ENCODE measurements at places on chromosomes 1 and 21. TPM values are rescaled to one million over a fixed set of nuclear protein-coding genes. Genes with fewer than 3 reads are reported as not detected.

ZNF669 gene
- total RNA-seq = 3.2 TPM

LRRC38 gene
- total RNA-seq = not detected

FAAH gene
- total RNA-seq = 21.9 TPM

FCMR gene
- 5.4 TPM for total RNA-seq

TP53BP2 gene
- 63.1 TPM for total RNA-seq

ICOSLG gene
- 2.3 TPM for total RNA-seq

UTP25 gene
- total RNA-seq = 5.7 TPM

UBE2U gene
- total RNA-seq = not detected

DNA sequence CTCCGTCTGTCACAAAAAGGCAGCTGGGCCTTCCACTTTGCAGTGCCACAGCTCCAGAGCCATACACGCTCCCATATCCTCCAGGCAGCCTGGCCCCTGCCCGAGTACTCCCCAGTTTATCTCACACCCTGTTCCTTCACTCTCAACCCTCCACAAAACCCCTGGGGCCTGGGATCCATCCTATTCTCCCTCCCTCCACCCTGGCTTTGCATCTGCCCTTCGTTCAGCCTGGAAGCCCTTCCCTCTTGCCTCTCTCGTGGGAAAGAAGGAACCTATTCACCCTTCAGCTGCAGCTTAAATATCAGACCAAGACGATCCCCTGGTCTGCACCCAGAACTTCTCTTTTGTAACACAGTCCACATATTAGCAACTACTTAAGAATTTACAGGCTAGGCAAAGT lies 56.7 kb downstream of the CAMK2N1 start:
- DNase-seq = no peak
- H3K4me1 ChIP-seq = no peaks in the 10 kb centered on the region
- H3K36me3 ChIP-seq = no peaks in the 10 kb centered on the region
- H3K27ac ChIP-seq = no peak overlapping the region
- peaks cover 6% of the 10 kb centered on the region for H3K27me3 ChIP-seq

DNA sequence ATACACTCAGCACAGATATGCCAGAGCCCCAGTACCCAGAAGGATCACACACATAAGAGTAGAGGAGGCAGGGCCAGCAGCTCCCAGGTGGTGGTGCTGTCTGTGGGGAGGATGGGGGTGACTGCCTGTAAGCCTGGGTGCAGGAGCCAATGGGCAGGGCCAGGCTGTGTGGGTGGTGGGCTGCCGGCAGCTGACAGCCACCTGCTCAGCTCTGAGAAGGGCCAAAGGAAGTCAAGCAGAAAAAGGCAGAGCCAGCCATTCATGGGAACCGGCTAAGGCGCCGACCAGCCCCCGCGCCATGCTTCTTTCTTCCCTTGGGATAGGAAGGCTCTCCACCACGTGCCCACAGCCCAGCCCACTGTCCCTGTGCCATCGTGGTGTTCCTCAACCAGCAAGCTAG lies 14.1 kb downstream of the PIK3C2B start:
- H3K36me3 ChIP-seq = no peaks in the 10 kb centered on the region
- H3K27ac ChIP-seq = peak overlapping the region; percentile 46
- H3K4me1 ChIP-seq = peaks cover 71% of the 10 kb centered on the region
- DNase-seq = no peak
- no peak overlapping the region for H3K4me3 ChIP-seq

- H3K36me3 ChIP-seq = no peaks in the 10 kb centered on the region
- peak overlapping the region; percentile 16 for H3K27ac ChIP-seq
- no peak overlapping the region for H3K4me3 ChIP-seq
- peaks cover 8% of the 10 kb centered on the region for H3K4me1 ChIP-seq
- H3K27me3 ChIP-seq = no peaks in the 10 kb centered on the region
These were observed 109.2 kb downstream of the TTLL7 start for GRCh38 chr1:83889707-83890106.

GRCh38 chr21:42447182-42447581 lies 43.5 kb downstream of the UBASH3A start:
- H3K27ac ChIP-seq = no peak overlapping the region
- H3K36me3 ChIP-seq = no peaks in the 10 kb centered on the region
- no peaks in the 10 kb centered on the region for H3K4me1 ChIP-seq
- H3K4me3 ChIP-seq = no peak overlapping the region
- DNase-seq = no peak

- H3K27ac ChIP-seq = no peak overlapping the region
- no peak overlapping the region for H3K4me3 ChIP-seq
- H3K4me1 ChIP-seq = no peaks in the 10 kb centered on the region
- no peaks in the 10 kb centered on the region for H3K36me3 ChIP-seq
These were observed 49.0 kb upstream of the ASB17 start for GRCh38 chr1:75980972-75981897.

- H3K27me3 ChIP-seq = no peaks in the 10 kb centered on the region
- no peak for DNase-seq
- no peaks in the 10 kb centered on the region for H3K36me3 ChIP-seq
- H3K4me3 ChIP-seq = no peak overlapping the region
These were observed 55.2 kb downstream of the IRF2BP2 start for GRCh38 chr1:234554698-234555311.

DNA sequence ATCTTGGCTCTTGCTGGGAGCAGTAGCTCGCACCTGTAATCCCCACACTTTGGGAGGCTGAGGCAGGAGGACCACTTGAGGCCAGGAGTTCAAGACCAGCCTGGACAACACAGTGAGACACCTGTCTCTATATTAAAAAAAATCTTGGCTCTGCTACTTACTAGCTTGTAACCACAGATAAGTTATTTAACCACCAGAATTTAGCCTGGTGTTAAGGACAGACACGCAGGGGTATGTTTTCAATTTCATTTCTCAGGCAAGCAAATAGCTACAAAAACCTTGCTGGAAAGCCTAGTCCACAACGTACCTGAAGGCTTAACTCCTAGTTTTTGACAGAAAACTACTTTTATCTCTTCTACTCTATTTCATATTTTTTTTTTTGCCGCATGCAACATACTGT lies 24.8 kb upstream of the GFI1 start:
- no peaks in the 10 kb centered on the region for H3K27me3 ChIP-seq
- no peak overlapping the region for H3K27ac ChIP-seq
- no peak for DNase-seq
- H3K4me1 ChIP-seq = no peaks in the 10 kb centered on the region
- H3K36me3 ChIP-seq = no peaks in the 10 kb centered on the region

- DNase-seq = no peak
- H3K27ac ChIP-seq = no peak overlapping the region
- H3K36me3 ChIP-seq = no peaks in the 10 kb centered on the region
- no peak overlapping the region for H3K4me3 ChIP-seq
- H3K27me3 ChIP-seq = no peaks in the 10 kb centered on the region
These were observed 6.0 kb downstream of the GLIS1 start for GRCh38 chr1:53732912-53733317.

DNA sequence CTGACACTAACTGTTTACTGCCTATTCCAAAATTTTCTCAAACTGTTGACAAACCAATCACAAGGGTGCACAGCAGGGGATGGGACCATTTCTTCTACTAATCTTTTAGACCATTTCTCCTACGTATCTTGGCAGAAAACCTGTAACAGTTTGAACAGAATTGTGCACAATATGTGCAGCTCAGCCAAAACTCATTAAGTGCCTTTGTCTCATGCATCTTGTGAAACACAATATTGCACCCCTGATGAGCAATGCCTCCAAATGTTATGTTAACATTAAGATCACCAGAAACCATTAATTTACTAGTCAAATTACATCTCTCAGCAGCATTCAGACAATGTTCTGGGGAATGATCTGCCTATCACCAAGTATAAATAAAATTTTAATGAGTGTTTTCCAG lies 247.5 kb downstream of the NRIP1 start:
- H3K36me3 ChIP-seq = no peaks in the 10 kb centered on the region
- no peak overlapping the region for H3K4me3 ChIP-seq
- H3K4me1 ChIP-seq = no peaks in the 10 kb centered on the region

GRCh38 chr1:156149374-156150332 lies 3.7 kb upstream of the SEMA4A start:
- no peak overlapping the region for H3K4me3 ChIP-seq
- no peak overlapping the region for H3K27ac ChIP-seq
- no peak for DNase-seq
- H3K27me3 ChIP-seq = no peaks in the 10 kb centered on the region
- H3K4me1 ChIP-seq = peaks cover 17% of the 10 kb centered on the region
- no peaks in the 10 kb centered on the region for H3K36me3 ChIP-seq

- no peaks in the 10 kb centered on the region for H3K36me3 ChIP-seq
- H3K4me3 ChIP-seq = no peak overlapping the region
- H3K27me3 ChIP-seq = peaks cover 11% of the 10 kb centered on the region
- H3K4me1 ChIP-seq = peaks cover 5% of the 10 kb centered on the region
These were observed 29.0 kb downstream of the WNT3A start for GRCh38 chr1:228035844-228036243.

- peaks cover 3% of the 10 kb centered on the region for H3K36me3 ChIP-seq
- no peak for DNase-seq
- H3K27ac ChIP-seq = no peak overlapping the region
- H3K27me3 ChIP-seq = no peaks in the 10 kb centered on the region
- no peak overlapping the region for H3K4me3 ChIP-seq
- H3K4me1 ChIP-seq = peaks cover 8% of the 10 kb centered on the region
These were observed 54.4 kb downstream of the NAV1 start for GRCh38 chr1:201593200-201593921.

DNA sequence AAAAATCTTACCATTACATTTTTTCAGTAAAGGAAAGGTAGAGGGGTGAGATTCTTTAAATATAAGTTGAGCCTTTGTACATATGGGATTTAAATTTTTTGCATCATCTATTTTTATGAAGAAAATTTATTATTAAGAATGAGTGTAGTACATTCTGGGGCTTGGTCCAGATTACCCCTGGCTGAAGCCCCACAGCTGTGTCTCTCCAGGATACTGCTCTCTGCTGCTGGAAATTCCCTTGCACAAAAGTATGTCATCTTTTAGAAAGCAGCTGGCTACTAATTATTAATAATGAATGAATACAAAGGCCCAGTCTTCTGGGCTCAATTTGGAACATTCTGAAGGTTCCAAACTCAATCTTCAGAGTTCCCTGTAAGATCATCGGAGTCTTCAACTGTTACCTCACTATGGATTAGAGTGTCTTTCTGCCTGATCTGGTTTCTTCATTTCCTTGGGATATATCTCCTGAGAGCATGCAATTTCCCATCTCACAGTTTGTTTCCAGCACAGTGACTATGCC lies 428.6 kb upstream of the BRINP3 start:
- H3K27me3 ChIP-seq = no peaks in the 10 kb centered on the region
- no peak for DNase-seq
- no peaks in the 10 kb centered on the region for H3K36me3 ChIP-seq
- H3K27ac ChIP-seq = no peak overlapping the region
- H3K4me1 ChIP-seq = no peaks in the 10 kb centered on the region

- no peak overlapping the region for H3K4me3 ChIP-seq
- DNase-seq = no peak
- no peaks in the 10 kb centered on the region for H3K4me1 ChIP-seq
- H3K27me3 ChIP-seq = no peaks in the 10 kb centered on the region
These were observed 15.0 kb downstream of the SMYD2 start for GRCh38 chr1:214295934-214296333.

GRCh38 chr1:75765697-75766355 lies 20.2 kb upstream of the RABGGTB start:
- peak overlapping the region; percentile 67 for H3K27ac ChIP-seq
- H3K4me1 ChIP-seq = no peaks in the 10 kb centered on the region
- H3K36me3 ChIP-seq = no peaks in the 10 kb centered on the region
- H3K27me3 ChIP-seq = no peaks in the 10 kb centered on the region
- DNase-seq = no peak
- no peak overlapping the region for H3K4me3 ChIP-seq

DNA sequence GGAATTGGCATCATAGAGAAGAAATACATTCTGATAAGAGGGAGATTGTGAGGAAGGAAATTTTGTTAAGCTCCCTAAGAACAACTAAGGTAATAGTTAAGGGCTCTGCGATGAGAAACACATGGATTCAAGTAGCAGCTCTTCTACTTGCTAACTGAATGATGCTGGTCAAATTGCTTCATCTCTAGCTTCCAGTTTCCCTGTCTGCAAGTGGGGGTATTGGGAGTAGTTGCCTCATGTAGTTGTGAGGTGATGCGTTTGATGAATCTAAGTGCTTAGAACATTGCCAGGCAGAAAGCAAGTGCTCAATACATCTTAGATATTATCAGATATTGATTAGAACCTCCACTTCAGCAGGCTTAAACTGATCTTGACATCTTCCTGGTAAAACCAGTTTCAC lies 84.8 kb downstream of the CD58 start:
- no peaks in the 10 kb centered on the region for H3K36me3 ChIP-seq
- no peak for DNase-seq
- H3K27ac ChIP-seq = no peak overlapping the region
- H3K27me3 ChIP-seq = no peaks in the 10 kb centered on the region

GRCh38 chr1:156090840-156091188 lies 8.5 kb upstream of the MEX3A start:
- H3K36me3 ChIP-seq = no peaks in the 10 kb centered on the region
- no peak for DNase-seq
- H3K27ac ChIP-seq = no peak overlapping the region
- H3K4me3 ChIP-seq = no peak overlapping the region
